IPS-NIHi11 (cell line): ENCODE measurements at places on chromosomes 7 and 10.
A peak's percentile ranks its signal among the peaks of the same experiment; 100 is the strongest.

DNA sequence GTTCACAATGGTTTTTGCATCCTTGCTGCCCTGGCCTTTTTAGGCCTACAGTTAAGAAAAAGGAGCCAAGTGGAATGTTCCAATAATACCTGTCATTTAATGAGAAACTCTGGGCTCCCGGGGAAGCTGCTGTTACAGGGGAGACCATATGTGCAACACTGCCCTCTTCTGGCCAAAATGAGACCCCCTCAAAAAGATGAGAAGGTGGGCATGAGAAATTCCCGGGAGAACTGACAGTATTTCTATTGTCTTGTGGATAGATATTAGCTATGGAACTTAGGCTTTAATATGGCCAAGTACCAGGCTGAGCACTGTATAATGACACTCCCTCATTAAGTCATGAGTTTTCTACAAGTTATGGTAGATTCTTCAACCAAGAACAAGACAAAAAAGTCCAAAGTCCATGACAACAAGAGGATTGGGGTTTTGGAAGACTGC lies 99.4 kb downstream of the CCDC3 start:
- peak; percentile 84 for DNase-seq

DNA sequence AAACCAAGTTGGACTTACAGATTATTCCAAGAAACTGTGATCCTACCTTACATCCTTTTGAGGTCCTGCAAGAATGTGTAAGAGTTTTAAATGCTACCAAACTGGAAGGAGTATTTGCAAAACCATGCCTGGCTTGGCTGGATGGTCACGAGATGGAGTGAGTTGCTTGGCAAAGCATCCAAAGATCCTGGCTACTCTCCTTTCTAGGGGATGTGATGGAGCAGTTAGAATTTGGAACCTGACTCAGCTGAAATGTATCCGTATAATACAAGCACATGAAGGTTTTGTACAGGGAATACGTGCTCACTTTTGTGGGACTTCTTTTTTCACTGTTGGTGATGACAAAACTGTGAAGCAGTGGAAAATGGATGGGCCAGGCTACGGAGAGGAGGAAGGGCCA lies 13.3 kb upstream of the SYPL1 start:
- DNase-seq: no peak

DNA sequence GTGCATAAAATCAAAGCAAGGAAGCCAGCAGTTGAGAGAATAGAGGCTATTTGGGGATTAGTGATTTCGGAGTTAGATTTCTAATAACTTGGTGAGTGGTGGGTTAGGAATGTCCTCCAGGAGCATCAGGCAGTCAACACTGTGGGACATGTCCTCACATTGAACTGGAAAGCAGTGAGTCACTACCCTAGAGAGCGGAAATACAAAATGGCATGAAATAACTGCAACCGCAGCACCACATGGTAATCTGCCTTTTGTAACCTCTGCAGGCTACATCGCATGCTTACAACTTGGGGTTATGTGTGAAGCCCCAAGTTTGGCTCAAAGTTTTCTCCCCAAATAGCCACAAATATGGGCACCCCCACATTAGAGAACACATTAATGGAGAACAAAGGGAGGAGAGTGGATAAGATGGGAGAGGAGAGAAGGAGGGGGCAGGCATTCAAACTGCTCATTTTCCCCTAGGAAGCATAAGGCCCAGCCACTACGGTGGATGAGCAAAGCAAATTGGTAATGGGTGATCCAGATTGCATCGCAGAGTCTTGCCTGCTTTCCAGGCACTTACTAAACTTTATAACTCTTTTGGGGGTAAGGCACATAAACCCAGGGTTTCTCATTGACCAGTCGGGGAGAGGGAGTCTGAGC lies 22.0 kb upstream of the SLF2 start:
- DNase-seq: no peak

- DNase-seq: peak; percentile 69
These were observed 612.1 kb upstream of the MGMT start for GRCh38 chr10:128854963-128855362.

GRCh38 chr10:62189131-62189530 lies 79.5 kb downstream of the RTKN2 start:
- DNase-seq: no peak

GRCh38 chr7:29189743-29190201 lies 4.8 kb upstream of the CHN2 start:
- peak; percentile 87 for DNase-seq

DNA sequence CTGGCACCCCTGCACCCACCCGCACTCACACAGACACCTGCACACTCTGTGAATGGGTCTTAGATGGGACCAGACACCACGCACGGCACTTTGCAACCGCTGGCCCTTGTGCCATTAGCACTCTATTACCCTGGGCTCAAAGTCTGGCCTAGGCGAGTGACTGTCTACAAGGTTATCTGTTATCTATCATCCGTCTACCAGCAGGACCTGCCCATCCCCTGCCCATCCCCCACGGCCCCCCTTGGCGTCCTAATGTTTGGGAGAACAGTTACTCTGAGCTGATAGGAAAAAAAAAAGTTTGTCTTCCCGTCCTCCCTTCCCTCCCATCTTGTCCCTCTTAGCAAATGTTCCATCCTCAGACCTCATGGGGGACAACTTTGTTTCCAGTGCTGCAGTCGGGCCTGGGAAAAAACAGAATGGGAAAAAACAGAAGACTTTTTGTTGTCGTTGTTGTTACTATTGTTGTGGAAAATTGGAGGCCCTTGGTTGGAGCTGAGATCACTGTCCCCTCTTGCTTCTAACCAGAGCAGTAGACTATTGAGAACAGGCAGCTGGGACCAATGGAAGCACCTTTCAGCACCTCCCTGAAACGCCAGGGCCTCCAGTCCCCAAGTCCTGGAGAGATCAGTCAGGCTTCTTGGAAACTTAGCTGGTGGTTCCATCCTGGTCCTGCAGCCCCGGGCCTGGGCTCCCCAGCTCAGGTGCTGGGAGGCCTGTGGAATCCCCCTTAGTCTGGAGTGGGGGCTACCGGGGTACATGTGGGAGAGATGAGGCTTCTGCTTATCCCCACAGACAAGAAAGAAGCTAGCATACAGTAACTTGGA lies 12.2 kb downstream of the UNCX start:
- no peak for DNase-seq

GRCh38 chr7:5653661-5654060 lies 127.8 kb downstream of the RNF216 start:
- DNase-seq: no peak

- DNase-seq: no peak
These were observed 316.3 kb downstream of the FRMD4A start for GRCh38 chr10:14014423-14014822.

DNA sequence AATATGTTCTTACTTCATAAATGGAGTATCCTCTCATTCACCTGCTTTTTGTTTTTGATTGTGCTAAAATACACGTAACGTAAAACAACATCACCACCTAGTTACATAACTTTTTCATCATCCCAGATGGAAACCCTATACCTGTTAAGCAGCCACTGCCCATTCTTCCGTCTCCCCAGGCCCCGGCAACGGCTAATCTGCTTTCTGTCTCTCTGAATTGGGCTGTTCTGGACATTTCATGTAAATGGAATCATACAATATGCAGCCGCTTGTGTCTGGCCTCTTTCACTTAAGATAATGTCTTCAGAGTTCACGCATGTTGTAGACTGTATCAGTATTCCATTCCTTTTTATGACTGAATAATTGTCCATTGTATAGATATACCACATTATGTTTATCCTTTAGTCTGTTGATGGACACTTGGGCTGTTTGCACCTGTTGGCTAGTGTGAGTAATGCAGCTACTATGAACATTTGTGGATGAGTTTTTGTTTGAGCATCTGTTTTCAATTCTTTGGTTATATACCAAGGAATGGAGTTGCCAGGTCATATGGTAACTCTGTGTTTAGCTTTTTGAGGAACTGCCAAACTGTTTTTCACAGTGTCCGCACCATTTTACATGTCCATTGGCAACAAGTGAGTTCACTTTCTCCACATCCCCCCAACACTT lies 14.1 kb upstream of the SUN1 start:
- no peak for DNase-seq

- DNase-seq: no peak
These were observed 117.6 kb downstream of the DIP2C start for GRCh38 chr10:571688-572451.

DNA sequence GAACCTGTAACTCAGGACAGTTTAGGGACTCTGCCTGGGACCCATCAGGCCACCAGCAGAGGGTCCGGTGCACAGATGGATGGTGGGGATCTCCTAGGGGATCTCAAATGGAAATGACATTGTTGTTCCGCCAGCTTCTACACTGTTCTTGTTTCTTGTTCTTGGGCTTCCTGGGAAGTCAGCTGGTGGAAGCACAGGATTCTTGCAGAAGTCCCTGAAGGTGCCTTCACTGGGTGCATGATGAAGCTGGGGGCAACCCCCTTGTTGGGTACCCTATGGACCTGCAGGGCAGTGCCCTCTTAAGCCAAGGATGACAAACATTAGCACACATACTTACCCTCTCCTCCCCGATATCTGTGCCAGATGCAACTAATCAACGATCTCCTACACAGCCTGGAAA lies 18.6 kb downstream of the SFTPD start:
- no peak for DNase-seq
